ENCODE measurements at places on chromosomes 3 and 15.

DNA sequence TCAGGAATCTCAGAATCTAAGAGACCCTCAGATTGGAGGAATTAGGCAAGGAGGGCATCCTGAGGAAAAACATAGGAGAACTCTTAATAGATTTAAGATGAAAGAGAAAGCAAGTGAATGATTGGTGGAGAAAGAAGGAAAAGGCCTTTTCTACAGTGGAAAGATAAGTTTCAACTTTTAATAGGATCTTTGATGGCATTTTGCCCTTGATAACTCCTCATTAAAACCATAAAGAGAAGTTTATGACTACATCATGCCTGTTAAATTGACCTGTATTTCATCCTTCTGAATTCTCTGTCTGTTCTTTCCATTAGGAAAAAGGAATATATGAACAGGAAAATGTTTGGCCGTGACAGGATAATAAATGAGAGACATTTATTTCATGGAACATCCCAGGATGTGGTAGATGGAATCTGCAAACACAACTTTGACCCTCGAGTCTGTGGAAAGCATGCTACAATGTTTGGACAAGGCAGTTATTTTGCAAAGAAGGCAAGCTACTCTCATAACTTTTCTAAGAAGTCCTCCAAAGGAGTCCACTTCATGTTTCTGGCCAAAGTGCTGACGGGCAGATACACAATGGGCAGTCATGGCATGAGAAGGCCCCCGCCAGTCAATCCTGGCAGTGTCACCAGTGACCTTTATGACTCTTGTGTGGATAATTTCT, 30.1 kb downstream of the TIPARP start:
- DNase-seq: no peak

GRCh38 chr3:161230621-161231171, 9.6 kb downstream of the NMD3 start:
- DNase-seq: no peak

DNA sequence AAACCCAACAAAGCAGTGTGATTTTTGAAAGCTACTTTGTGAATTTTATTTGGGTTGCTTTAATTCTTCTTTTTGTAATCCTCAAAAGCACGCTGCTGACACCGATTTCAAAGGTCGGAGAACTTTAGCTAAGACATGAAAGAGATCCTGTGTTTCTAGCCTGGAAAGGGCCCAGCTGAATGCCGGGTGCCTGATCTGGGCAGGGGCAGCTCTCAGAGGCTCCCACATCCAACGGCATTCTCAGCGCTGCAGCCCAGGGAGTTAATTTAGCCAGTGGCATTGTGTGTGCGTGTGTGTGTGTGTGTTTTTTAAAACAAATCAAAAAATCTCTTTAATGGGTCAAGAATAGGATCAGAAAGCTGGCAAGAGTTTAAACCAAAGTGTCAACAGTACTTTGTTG, 6.6 kb downstream of the RBP1 start:
- DNase-seq: no peak

- no peak for DNase-seq
Measured at GRCh38 chr3:119630128-119630879, 30.1 kb downstream of the POPDC2 start.

DNA sequence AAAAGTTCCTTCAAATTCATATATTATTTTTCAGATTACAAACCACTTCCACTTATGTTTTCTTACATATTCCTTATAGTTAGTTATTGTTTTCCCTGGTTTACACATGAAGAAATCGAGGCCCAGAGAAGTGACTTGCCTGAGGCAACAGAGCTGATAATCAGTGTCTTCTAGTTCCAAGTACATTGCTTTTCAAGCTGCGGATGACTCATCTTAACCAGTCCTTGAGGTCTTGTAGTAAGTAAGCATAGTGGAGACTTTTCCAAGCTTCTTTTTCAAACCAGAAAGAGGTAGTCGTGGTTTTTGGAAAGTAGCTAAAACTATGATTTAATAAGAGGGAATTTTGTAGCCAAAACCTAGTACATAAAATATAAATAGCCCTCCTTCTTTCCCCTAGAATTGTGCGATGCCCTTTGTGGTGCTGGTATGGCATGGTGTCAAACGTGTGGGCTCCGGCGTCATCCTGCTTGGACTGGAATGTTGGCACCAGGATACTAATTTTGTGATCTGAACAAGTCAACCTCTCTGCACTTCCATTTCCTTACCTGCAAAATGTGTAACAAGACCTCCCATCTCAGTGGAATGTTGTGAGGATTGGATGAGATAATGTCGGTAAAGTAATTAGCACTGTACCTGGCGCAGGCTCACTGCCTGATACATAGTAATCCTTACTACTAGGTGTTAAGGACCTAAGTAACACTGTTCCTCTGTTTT, 19.0 kb upstream of the DLG1 start:
- no peak for DNase-seq

- no peak for DNase-seq
Measured at GRCh38 chr3:42129014-42129953, 38.1 kb downstream of the TRAK1 start.

DNA sequence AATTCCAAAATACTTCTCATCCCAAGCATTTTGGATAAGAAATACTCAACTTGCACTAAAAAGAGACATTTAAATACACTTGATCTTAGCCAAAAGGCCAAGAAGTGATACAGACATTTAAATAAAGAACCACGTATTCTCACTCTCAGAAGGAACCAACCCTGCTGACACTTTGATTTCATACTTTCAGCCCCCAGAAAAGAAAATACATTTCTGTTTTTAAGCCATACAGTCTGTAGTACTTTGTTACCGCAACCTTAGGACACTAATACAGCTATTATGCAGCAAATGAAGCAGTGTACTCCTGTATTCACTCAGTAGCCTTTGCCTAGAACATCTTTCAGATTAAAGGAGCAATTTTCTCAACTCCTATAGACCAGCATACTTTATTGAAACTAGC, 86.7 kb downstream of the TBC1D5 start:
- no peak for DNase-seq

GRCh38 chr3:59769127-59769750, 719.4 kb upstream of the CFAP20DC start:
- no peak for DNase-seq

- DNase-seq: no peak
Measured at GRCh38 chr3:98587654-98588053, 5.8 kb downstream of the CPOX start.

DNA sequence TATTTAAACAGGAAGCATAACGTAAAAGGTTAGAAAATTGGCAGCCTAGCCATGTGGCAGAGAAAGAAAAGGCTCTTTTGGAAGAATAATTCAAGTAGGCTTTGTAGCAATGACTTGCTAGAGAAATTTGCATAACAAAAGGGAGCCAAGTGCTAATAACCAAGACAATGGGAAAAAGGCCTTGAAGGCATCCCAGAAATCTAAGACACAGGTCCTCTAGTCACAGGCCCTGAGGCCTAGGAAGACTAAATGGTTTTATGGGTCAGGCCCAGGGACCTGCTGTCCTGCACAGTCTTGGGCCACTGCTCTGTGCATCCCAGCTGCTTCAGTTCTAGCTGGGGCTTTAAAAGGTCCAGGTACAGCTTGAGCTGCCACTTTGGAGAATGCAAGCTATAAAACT, 78.5 kb downstream of the FGF7 start:
- no peak for DNase-seq

- DNase-seq: no peak
Measured at GRCh38 chr3:151871639-151872468, 1.6 kb upstream of the SUCNR1 start.

DNA sequence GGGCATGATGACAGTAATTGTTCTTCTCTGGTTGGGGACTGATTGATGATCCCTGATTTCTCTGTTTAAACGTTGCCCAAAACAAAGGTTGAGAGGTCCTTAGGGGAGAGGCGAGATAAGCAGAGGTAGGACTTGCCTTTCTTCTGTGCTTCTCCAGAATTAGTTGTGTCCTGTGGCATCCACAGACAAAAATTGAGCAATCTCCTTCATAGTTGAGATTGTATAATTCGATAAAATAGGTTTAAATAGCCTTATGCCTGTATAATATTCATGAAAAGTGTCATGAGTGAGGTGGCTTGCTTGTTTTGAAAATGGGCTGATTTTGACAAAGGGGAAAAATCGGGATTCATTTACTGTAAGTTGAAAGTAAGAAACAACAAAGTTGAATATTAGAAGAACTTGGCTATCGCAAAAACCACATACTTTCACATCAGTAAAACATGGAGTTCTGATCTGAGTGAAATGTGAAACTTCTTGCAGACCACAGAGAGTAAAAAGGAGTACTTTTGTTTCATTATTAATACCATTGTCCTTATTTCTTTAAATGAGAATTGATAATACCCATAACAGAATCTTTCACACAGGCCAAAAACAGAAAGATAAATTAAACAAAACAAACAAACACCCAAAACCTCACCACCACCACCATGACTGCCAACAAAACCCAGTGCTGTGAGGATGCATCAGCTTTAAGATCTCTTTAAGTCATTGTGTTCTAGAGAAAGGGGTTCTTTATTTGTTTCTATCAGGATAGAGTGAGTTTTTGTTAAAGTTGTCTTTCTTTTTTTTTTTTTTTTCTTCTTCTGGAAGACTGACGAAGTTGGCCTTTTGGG, 155.7 kb downstream of the LPP start:
- no peak for DNase-seq

- no peak for DNase-seq
Measured at GRCh38 chr3:133655731-133656515, 5.8 kb downstream of the TOPBP1 start.

DNA sequence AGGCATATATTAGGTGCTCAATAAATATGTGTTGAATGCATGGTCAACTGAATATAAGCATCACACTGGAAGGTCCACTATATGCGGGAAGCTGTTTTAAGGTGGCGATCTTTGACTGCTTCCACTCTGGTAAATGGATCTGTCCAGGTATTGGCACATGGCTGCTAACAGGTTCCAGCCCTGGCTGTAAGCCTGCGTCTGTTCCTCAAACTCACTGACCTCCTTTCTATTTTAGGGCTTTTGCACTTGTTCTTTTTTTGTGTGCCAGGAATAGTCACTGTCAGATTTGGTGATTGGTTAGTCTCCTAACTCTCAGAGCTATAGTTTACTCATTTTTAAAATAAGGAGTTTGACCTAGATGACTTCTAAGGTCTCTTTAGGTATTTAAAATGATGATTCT, 46.2 kb downstream of the ADAMTSL3 start:
- DNase-seq: no peak

DNA sequence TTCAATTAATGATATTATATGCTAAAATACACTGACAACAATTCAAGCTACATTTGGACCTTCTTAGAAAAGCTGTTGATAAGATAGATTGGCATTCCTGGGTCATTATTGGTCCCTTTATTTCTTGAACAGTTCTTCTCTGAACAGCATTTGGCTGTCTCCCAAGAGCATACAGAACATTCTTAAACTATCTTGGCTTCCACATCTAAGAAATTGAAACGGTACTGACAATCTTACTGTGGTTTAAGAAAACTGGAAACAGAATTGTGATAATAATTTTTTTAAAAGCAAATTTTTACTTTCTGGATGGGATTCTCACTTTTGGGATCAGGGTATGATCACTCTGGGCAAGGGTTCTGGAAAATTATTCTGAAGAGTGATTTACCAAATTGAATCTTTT, 161.7 kb upstream of the ZNF385D start:
- DNase-seq: no peak

DNA sequence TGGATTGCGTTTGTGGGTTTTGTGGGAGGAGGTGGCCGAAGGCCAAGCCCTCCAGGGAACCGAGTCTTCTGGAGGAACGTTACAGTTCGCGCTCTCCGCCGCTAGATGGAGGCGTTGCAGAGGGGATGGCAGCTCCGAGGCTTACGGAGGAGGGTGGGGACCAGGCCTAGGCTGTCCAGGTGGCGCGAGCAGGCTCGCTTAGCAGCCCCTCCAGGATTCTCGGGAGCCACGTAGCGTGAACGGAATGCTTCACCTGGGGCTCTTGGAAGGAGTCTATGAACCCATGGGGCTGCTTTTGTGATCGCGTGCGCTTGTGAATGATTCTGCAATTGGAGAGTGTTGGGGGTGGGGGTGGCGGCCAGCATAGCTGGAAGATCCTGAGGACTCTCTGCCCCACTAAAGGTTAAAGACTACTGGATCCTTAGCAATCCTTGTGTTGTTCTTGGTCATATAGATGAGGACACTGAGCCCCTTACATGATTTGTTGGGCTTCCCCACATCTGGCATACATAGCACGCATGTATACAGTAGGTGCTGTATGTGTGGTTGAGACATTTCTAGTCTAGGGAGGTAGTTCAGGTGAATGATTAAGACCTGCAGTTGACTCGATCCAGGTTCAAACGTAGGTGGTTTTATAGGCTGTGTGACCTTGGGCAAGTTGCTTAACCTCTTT, 25.7 kb downstream of the FAM3D start:
- DNase-seq: no peak

DNA sequence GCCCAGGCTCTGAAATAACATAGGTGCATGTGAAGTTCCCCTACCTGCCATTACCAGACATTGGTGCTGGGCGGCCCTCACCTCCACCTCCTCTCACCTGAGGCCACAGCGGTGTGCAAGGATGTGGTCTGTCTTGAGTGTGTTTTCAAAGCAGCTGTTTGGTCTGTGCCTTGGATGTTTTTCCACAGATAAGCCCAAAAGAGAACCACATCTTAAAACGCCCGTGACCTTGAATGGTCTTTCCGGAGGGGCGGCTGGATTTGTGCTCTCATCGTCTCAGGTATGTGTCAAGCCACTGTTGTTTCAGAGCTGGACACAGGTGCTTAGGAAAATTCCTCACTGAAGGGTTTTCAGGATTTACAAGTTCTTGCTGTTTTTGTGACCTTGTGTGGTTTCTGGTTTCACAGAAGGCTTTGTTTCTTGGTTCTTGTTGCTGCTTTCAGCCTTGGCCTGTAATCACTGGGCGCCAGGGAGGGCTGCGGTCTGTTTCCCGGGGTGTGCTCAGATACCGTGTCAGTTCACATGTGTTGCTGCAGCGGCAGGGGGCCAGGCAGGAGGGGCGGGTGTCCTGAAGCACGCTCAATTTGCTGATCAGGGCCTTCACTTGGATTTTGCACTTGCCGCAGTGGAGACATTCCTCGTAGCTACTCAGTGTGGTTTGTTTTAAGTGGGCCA, 128.4 kb downstream of the IGF1R start:
- DNase-seq: no peak

DNA sequence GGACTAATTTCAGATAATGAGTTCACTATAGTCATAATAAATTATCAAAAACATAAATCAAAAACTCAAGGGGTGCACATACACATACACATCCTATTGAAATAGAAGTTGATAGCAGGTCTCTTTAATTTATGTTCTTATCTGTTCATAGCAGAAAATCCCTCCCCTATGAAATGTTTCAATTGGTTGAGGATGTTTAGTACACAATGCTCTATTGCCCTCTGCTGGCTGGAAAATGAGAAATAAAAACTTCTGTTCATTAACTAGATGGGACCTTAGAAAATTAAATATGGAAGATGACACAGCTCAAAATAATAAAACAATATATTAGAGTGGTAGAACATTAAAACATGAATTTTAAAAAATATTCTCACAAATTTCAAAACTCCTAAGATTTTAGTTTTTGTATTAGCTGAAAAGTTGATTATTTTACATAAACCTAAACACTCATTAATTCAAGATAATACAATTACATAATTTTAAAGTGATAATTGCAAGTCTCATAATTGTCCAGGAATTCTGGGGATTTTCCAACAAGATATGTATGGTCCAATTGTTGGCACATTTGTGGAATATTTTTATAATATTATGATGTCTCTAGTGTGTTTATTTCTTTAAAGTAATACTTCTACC, 735.0 kb downstream of the ROBO1 start:
- DNase-seq: no peak
